Stimulated activated CD8-positive, alpha-beta memory T cell treated with anti-CD3 and anti-CD28 coated beads, Interleukin-12 subunit alpha, Interleukin-12 subunit beta, amount 100 ng/mL, for 4 hours (primary cell): ENCODE measurements at places on chromosomes 6 and 20.
A peak's percentile ranks its signal among the peaks of the same experiment; 100 is the strongest.

GRCh38 chr20:29873946-29874345, 1383.5 kb upstream of the DEFB115 start:
- no peak for DNase-seq

DNA sequence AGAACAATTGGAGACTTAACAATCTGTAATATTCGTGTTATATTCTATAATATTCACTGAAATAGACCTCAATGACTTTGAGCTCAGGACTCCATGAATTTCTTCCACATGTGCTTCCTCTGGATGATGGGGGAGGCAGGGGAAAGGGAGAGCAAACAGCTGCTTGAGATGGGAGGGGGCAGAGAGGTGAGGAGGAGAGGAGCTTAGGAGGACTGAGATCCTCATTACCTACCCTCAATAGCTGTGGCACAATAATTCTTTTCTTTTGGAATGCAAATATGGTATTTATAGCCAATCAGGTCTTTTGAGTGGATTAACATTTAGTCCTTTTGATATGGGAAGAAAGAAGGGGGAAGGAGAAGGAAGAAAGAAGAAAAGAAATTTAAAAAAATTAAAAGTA, 64.1 kb upstream of the ZNF217 start:
- DNase-seq: no peak

- no peak for DNase-seq
Observed at GRCh38 chr6:24699521-24700359, 19.2 kb downstream of the C6orf62 start.

- DNase-seq: peak; percentile 24
Observed at GRCh38 chr6:15023448-15023847, 222.4 kb upstream of the JARID2 start.

- DNase-seq: no peak
Observed at GRCh38 chr20:4322499-4322898, 307.1 kb upstream of the RNF24 start.

- no peak for DNase-seq
Observed at GRCh38 chr6:107668743-107669474, 155.2 kb downstream of the SCML4 start.

DNA sequence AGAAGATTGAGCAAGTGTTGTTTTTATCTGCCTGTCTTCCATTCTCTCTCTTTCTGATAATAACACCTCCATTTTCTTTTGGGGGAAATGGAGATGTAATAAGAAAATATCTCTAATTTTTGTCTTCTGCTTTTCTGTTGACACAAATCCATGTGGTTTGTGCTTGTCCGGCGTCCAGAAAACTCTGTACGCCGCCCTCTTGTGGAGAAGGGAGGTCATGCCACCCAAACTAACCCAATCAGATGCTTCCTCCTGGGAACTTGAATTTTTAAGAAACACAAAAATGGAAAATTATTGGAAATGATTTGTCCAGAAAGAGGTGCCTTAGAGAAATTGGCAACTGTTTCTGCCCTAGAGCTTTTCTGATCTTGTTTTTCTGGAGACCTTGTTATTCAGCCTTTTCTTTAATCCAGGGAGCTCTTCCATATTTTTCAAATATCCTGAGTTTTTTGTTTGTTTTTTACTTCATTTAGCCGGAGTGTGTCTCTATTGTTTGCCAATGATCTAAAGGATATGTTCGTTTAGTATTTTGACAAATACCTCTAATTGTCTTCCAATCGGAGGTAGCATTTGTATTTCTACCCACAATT, 17.8 kb upstream of the FNDC1 start:
- DNase-seq: no peak

DNA sequence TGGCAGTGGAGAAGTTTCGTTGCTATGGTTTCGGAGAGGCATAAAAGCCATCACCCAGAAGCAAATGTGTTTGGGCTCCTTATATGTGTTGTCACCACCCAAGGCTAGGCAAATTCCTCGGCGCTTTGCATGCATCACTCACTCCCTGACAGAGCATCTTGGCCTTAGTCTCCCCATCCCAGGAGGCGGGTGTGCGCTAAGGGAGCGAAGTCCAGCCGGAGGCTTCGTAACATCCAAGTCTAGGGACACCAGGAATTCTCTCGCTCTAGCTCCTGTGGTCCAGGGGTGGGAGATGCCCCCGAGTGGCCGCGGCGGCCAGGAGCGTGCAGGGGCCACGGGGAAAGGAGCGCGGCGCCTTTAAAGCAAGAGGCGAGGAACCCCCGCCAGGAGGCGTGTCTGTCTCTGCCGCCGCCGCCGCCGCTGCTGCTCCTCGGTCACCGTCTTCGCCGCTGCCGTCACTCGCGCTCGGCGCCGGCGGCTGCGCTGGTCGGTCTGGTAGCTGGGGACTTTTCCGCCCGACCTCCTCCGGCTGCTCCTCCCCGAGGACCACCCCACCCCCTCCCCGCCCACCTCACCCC, at the start of gene GRIK2:
TSS of gene GRIK2 (plus strand) at position 458 of the 578 bp plus-strand sequence.
- DNase-seq: no peak

DNA sequence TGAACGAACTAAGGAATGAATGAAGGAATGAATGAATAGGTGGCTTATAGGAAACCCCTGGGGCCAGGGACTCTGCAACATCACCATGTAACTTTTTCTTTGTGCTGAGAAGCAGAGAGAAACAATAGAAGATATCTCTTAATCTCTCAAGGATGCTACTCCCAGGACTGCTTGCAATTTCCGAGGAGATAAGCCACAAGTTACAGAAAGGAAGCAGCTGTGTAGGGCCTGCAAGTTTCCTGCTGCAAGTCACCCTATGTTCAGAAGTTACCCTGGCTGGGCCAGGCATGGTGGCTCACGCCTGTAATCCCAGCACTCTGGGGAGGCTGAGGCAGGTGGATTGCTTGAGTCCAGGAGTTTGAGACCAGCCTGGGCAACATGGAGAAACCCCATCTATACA, 7.3 kb upstream of the MAVS start:
- DNase-seq: no peak

- no peak for DNase-seq
Observed at GRCh38 chr20:57800791-57801430, 91.1 kb upstream of the PMEPA1 start.
